ENCODE measurements at places on chromosomes 3 and 15. TPM values are rescaled to one million over a fixed set of nuclear protein-coding genes. Genes with fewer than 3 reads are reported as not detected.

The NMNAT3 gene
- polyA plus RNA-seq = 6.5 TPM

The ACSBG1 gene
- 0.33 TPM for polyA plus RNA-seq

The TMEM212 gene
- not detected for polyA plus RNA-seq

The ACP3 gene
- 4.8 TPM for polyA plus RNA-seq

The ISL2 gene
- not detected for polyA plus RNA-seq

The AADACL2 gene
- polyA plus RNA-seq = not detected

The CLDN18 gene
- 0.96 TPM for polyA plus RNA-seq

The HESX1 gene
- polyA plus RNA-seq = 1.4 TPM

The ATP13A5 gene
- polyA plus RNA-seq = 0.79 TPM

The CDC25A gene
- 3.7 TPM for polyA plus RNA-seq

The MORC1 gene
- not detected for polyA plus RNA-seq

The AMIGO3 gene
- 2.0 TPM for polyA plus RNA-seq
